RCC 7860 (cell line): ENCODE measurements at places on chromosomes 1 and 21.
A peak's percentile ranks its signal among the peaks of the same experiment; 100 is the strongest.

DNA sequence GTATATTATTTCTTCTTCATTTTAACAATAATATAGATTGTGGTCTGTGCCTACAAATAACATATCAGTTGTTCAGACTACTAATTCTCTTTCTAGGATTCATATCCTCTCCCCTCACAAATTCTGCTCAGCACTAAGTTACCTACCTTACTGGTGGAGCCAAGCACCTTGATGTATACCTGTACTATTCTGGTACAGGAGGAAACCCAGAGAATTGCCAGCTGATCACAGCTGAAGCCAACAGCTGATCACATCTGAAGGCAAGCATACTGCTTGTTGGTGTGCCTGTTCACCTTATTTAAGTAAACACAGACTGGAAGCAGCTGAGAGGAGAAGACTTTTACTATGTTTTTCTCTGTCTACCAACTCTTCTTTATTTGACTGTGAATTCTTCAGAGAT, 101.8 kb downstream of the PBX1 start:
- DNase-seq = no peak

- no peak for DNase-seq
These were observed 70.0 kb downstream of the FAAP20 start for GRCh38 chr1:2124446-2125198.

DNA sequence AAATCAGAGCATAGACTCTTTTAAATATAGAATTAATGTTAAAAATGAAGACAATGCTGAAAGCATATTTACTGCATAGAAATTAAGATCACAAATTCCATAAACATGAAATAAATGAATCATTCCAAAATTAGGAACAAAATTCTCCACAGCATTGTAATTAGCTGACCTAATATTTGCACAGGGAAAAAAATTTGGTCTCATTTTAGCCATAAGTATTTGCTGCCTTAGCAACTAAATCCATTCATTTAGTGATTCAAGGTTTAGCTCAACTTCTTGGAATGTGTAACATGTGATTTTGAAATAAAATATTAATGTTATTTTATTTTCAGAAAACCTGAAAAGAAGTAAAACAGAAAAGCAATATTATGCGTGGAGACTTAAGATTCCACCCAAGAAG, 25.5 kb downstream of the ADAMTS5 start:
- DNase-seq = peak; percentile 8

GRCh38 chr1:25140073-25140797, 92.1 kb downstream of the SYF2 start:
- DNase-seq = no peak

DNA sequence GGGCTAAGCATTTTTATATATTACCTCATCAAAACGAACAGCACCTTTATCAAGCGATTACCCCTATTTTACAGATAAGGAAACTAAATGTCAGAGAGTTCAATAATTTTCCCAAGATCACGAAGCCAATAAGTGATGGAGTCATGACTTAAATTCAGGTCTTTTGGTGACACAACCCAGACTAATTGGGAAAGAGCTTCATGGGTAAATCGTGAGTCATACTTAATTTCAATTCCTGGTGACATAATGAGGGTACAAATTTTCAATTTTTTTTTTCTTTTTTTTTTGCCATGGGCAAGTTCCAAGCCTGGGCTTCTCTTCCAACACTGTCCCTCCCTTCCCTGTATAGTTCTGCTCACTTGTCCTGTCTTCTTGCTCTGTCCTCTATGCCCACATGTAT, 30.1 kb upstream of the IL10 start:
- no peak for DNase-seq

DNA sequence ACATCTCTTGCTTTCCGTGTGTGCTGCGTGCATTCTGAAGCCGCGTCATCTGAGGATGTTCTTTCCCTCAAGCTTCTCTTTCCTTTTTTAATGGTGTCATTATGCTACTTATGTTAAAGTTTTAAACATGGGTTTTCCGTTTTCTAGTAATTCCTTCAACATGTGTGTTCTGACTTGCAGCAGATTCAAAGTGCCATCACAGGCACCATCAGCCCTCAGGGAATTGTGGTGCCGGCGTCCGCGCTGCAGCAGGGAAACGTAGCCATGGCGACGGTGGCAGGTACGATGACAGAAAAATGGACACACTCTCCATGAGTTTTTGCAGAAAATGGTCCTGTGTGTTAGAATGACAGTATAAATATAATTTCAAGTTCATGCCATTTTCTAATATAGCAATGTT, 42.4 kb downstream of the PKNOX1 start:
- no peak for DNase-seq

- peak; percentile 83 for DNase-seq
These were observed 14.7 kb downstream of the ZBTB7B start for GRCh38 chr1:155017041-155017945.

GRCh38 chr1:8879922-8880676, 1.6 kb upstream of the ENO1 start:
- DNase-seq = peak; percentile 87

- no peak for DNase-seq
These were observed 89.2 kb downstream of the ETS2 start for GRCh38 chr21:38894899-38895298.

DNA sequence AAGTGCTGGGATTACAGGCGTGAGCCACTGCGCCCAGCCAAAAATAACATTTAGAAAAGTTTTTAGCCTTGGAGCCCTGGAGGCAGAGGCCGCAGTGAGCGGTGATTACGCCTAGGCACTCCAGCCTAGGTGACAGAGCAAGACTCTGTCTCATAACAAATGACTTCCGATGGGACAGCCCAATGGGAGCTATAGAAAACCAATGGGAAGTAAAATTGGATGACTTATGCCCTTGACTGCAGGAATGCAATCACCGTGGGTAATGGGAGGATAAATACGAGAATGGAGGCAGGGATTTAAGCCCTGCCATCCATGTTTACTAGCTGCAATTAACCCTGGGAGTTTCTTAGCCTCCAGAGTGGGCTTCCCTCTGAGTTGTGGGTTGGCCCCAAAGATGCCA, 37.0 kb upstream of the CNN3 start:
- no peak for DNase-seq
